Stimulated activated naive CD8-positive, alpha-beta T cell treated with anti-CD3 and anti-CD28 coated beads, Interleukin-15, amount 100 ng/mL, for 72 hours (primary cell): ENCODE measurements at places on chromosomes 1 and 21.

GRCh38 chr1:36419569-36419968 is 21.9 kb upstream of the LSM10 start:
- DNase-seq, result no peak

- DNase-seq, result no peak
Observed at GRCh38 chr21:39712976-39713375, 32.0 kb upstream of the IGSF5 start.

GRCh38 chr1:97806326-97806725 is 114.5 kb downstream of the DPYD start:
- DNase-seq, result no peak

DNA sequence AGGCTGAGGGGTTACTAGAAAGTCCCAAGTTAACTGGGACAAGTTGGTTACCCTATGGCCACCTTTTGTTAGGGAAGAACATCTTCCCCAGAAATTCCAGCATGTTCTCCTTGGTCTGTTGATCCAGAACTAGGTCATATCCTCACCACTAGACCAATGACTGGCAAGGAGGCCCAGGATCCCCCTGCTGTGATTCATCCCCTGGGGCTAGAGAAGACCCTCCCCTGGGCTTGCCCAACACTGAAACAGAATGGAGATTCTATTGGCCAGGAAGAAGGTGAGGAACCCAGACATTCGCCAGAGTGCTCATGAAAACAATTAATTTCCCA is 90.1 kb upstream of the SIM2 start:
- DNase-seq, result no peak

DNA sequence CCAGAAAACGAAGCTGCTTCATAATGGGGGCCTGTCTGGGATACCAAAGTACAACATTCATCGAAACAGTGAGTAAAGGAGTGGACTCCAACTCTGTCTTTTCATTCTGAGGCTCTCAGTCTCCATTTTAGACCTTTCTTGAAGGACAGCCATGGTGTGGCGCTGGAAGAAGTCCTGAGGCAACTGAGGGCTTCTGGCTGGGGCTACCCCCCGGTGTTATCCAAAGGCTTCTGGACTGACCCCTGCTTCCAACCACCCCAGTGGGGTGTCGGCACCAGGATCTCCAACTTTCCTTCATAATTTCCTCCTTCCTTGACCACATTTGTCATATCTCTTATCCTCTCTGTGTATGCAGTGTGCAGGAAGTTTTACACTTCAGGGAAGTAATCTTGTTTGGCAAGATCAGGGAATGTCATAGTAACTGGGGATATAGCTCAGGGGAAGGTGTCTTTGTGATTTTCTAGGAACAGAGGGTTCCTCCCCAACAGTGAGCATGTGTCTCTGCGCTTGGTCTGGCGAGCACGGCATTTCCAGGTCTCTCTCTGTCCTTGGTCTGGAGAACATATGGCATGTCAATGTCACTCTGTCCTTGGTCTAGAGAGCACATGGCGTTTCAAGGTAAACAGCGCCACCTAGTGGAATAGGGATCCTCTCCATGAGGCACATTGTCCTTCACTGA is 19.4 kb upstream of the BSDC1 start:
- peak; percentile 65 for DNase-seq

- DNase-seq, result no peak
Observed at GRCh38 chr1:30659702-30660101, 63.7 kb downstream of the MATN1 start.

GRCh38 chr1:6157132-6157527 is 23.0 kb downstream of the CHD5 start:
- DNase-seq, result no peak

GRCh38 chr21:46442938-46443337 is 15.8 kb upstream of the DIP2A start:
- DNase-seq, result no peak
